ENCODE measurements at places on chromosomes 3 and 15. TPM values are rescaled to one million over a fixed set of nuclear protein-coding genes. Genes with fewer than 3 reads are reported as not detected.

DNA sequence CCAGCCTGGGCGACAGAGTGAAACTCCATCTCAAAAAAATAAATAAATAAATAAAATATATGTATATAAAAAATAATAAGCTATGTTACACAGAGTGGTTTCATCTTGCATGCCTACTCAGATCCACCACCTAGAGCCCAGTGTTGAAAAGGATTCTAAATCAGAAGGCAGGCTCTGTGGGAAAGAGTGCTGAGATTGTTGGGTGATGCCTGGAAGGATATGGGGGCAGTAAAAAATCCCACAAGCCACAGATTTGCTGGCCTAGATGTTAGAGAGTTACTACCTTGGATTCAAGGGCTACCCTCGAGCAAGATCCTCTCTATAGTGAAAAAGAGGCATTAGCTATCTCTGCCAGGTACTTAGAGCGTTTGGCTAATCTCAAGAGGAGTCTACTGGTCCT, 144.3 kb downstream of the STAC start:
- DNase-seq: no peak

GRCh38 chr3:149077628-149078027, 8.7 kb downstream of the HLTF start:
- DNase-seq: no peak

DNA sequence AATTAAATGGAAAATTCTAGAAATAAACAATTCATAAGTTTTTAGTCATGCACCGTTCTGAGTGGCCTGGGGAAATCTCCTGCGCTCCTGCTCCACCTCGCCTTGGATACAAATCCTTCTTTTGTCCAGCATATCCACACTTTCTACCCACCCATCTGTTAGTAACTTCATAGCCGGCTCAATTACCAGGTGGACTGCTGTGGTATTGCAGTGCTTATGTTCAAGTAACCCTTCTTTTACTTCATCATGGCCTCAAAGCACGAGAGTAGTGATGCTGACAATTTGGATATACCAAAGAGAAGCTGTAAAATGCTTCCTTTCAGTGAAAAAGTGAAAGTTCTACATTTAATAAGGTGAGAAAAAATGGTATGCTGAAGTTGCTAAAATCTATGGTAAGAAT, 142.3 kb upstream of the CHL1 start:
- no peak for DNase-seq

DNA sequence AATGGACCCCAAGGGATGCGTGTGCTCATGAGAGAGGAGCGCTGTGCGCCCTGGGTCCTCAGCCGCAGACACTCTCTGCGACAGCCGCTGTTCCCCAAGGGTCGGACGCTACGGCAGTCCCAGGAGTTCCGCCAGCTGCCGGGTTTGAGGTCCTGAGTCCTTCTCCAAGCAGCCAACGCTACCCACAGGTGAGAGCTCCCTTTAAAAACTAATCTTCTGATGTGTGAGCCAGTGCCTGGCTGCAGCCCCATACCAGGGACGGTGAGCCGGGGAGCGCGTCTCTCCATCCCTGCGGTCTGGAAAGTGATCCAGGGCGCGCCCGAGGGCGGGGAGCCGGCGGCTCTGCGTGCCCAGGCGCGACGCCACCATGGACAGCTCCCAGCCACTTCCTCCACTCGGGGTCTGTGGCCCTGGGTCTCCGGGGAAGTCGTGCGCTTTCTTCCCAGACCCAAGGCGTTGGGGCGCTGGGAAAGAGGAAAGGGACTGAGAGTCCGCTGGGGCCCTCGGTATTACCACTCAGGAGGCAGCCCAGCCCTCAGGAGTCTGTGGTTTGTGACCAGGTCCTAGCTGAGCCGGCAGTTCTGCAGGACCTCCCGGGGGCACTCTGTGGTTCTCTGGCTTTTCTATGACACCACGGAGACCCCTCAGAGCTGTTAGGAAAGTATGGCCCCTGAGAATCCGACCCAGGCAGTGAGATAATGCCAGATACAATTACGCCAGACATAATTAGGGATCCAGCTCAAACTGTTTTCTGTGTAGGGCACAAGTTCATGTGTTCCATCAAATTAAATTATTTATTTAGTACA, 1.4 kb downstream of the CEMIP start:
- peak; percentile 71 for DNase-seq

MELTF gene
- total RNA-seq: 0.40 TPM

- DNase-seq: no peak
Measured at GRCh38 chr3:122519693-122520092, 5.0 kb upstream of the KPNA1 start.

- no peak for DNase-seq
Measured at GRCh38 chr15:96366526-96366877, 36.0 kb downstream of the NR2F2 start.

DNA sequence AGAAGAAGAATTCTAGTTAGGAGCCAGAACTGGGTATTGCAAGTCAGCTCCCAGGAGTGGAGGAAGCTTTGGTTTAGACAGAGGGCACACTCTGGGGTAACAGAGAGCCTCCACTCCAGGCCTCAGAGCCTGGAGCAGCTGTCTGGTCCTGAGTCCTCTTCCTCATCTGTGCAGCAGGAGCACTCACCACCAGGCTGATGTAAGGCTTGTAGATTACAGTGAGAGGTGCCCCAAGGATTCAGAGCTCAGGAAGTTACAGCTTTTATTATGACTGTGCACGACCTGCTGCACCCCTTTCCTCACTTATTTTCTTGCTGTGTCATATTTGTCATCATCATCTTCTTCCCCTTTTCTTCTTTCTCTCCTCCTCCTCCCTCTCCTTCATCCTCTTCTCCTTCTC, 210.4 kb downstream of the ATP10A start:
- DNase-seq: no peak

CCR4 gene
- not detected for total RNA-seq

GRCh38 chr15:99435113-99435695, 130.6 kb upstream of the MEF2A start:
- DNase-seq: no peak

CLDN11 gene
- total RNA-seq: 27.6 TPM

DNA sequence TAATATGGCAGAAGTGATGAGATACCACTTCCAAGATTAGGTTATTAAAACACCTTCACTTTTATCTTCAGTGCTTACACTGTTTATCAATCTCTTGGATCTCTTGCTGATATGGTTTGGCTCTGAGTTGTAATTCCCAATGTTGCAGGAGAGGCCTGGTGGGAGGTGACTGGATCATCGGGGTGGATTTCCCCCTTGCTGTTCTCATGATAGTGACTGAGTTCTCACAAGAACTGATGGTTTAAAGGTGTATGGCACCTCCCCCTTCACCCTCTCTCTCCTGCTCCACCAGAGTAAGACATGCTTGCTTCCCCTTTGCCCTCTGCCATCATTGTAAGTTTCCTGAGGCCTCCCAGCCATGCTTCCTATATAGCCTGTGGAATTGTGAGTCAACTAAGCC, 11.8 kb downstream of the GOLIM4 start:
- DNase-seq: no peak

HRH1 gene
- total RNA-seq: 5.4 TPM

GRCh38 chr3:80232760-80233159, 465.0 kb upstream of the ROBO1 start:
- DNase-seq: peak; percentile 1

GRCh38 chr3:133464573-133464972, 64.7 kb downstream of the BFSP2 start:
- DNase-seq: peak; percentile 41

SKOR1 gene
- total RNA-seq: under 0.01 TPM

CHRNA3 gene
- not detected for total RNA-seq

HHLA2 gene
- not detected for total RNA-seq

ALPK3 gene
- 45.2 TPM for total RNA-seq

PRR20G gene
- not detected for total RNA-seq

- DNase-seq: no peak
Measured at GRCh38 chr15:24054547-24055245, 367.6 kb upstream of the NDN start.

DNA sequence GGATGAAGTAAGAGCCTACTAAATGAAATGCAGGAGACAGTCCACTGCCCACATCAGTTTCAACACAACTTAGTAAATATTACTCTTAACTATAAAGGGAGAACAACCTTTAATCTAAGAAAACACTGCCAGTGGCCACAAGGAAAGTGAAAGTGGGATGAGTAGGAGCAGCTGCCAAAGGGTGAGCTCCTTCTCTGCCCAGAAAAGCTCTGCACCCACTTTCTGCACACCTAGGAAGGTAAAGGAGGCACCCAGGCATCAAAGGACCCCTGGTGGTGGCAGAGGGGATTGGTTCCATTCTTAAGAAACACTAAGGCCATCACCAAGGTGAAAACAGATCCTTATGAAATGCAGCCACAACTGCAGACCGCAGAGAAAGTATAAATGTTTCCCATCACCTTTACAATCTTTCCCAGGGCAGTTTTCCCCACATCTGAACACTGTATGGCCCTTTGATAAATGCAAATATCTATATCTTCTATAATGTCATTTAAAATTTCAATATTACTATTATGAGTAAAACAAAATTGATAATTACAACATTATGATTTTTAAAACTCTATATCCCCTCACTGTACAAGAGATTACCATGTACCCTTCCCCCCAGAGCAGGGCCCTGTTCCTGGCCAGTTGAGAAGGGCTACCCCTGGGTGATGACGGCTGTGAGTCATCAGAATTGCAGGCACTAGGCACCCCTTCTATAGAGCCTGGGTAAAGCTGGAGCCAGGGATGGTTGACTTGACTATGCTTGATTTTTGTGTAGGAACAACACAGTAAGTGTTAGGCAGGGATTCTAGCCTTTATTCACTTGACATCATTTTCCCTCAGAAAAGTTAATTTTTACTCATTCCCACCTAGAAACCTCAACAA, 92.0 kb downstream of the SNRK start:
- peak; percentile 22 for DNase-seq

SRGAP3 gene
- total RNA-seq: 0.44 TPM

DNA sequence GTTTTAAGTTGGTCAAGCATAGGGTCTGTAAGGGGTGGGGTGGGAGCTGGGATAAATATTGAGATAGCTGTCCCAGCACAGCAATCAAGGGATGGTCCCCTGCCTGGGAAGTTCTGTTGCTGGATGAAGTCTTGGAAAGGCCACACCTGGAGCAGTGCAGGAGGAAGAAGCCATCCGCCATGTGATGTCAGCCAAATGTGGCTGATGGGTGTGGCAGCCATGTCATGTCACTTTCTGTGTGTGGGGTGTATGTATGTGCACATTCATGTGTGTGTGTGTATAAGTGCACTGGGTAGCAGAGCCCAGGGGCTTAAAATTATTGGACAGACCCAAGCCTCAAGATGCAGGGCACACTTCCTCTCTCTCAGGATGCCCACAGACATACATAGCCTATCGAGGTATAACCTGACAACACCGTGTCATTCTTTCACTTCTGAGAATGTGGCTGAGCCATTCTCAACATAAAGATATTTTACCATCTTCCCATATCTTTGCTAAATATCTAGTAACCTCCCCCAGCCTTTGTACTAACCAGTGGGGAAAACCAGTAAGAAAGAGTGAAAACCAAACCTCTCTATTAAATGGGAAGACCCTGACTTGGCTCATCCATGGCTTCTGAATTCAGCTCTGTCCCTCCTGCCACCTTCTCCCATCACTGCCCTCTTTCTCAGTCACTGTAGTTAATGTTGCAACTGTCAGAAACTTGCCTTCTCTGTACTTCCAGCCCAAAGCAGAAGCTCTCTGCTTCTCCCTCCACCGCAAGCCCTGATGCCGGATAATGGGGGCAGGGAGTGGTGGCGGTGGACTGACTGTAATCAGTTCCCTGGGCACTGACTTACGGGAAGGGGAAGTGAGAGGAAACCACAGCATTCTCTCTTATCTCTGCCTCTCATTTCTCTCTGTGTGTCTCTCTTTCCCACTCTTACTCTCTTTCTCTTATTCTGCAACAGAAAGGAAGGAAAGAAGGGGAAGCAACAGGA, 11.2 kb downstream of the TNFSF10 start:
- peak; percentile 53 for DNase-seq

- DNase-seq: peak; percentile 86
Measured at GRCh38 chr15:94670438-94671034, 439.2 kb downstream of the MCTP2 start.

DNA sequence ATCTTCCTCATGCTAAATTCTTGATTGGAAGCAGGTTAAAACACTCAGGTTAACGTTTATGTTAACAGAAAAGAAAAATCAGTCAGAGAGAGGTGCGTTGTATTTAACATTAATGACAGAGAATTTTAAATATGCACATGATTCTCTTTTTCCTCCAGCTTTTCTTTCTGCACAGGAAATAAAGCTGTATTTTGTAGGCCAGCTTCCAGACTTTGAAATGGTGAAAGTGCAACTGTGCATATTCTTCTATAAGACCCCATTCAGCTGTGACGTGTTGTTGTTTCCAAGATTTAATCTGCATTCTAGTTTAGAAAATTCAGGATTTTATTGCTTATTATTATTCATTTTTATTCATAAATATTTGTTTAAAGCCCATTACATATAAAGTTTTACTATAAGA, 11.8 kb downstream of the MBNL1 start:
- DNase-seq: peak; percentile 84

GRCh38 chr15:57591822-57592367, at the start of gene MYZAP:
Gene MYZAP (plus strand): TSS chr15:57591904. CDS start chr15:57592035, 131 bp downstream.
- peak; percentile 63 for DNase-seq

ATP2B2 gene
- total RNA-seq: not detected

DNA sequence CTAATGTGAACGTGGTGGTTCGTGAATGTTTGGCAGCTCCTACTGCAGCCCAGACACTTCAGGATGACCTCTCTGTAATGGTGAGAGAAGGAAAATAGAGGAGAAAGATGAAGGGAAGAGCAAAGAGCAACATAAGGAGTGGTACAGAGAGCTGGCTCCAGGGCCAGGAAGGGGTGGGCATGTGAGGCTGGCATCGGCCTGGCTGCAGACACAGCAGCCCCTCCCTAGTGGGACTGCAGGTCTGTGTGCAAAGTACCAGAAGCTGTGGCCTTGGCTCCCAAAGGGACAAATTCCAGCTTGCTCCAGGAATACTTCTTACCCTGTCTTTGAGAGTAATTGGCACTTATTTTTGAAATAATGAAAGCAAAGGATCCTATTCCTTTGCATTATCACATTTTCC, 10.0 kb downstream of the FSTL1 start:
- DNase-seq: no peak

DNA sequence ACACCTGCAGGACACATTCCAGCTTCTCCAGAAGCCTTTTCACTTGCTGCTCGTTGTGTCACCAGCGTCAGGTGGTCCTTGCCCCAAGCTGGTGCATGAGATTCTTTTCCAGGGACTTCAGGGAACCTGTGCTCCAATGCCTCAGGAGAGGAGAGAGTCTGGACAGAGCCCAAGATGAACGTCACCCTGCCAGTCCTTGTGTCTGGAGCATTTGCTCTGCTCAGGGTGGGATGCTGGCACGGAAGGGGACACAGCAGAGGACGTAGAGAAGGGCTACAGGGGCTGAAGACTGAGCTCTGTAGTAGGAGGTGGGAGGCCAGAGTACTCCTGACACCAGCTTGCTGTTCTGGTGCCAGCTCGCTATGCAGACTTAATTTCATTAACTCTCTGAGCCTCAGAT, 262.1 kb downstream of the XXYLT1 start:
- DNase-seq: no peak

DZIP1L gene
- 1.7 TPM for total RNA-seq
